Colonic mucosa (tissue), 4 donors: ENCODE measurements at places on chromosomes 11 and 22. TPM values are rescaled to one million over a fixed set of nuclear protein-coding genes. Genes with fewer than 3 reads are reported as not detected.
A peak's percentile ranks its signal among the peaks of the same experiment; 100 is the strongest.

DNA sequence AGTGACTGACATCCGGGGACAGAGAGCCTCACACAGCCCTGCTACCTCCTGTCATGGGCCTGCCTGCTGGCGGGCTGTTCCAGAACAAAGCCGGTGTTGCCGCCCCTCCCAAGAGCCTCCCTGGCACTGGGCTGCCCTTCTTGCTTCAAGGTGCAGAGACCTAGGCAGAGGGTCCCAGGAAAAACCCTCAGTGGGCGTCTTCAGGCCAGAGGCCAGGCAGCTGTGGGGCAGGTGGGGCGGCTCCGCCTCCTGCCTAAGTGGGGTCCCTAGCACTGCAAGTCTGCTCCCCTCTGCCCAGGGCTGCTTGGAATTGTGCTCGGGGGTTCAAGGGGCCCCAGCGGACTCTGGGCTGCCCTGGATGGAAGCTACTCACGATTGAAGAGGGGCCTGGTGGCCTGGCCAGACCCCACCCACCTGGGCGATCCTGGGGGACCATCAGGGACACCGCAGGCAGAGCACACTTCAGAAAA, 20.4 kb upstream of the GNB1L start:
- peak; percentile 19 for DNase-seq

- DNase-seq: no peak
Measured at GRCh38 chr22:20788627-20789344, 14.9 kb downstream of the SERPIND1 start.

DNA sequence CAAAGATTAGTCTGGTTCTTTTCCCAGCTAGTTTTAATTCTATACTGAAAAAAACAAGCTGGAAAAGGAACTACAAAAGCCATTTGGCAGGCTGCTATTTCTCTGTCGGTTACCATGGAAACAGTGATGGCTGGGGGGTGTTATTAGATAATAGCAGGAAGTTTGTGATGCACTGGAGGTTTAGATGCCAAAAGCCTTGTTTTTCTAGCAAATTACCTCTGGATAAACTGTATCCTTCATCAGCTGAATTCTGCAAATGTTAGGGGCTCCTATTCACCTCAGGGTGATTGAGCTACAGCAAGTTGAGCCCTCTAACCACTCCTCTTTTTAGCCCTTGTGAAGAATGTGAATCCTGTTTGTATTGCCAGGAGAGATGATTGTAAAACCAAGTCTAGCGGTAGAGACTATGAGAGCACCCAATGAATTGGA, 25.2 kb downstream of the ALKBH3 start:
- DNase-seq: no peak

DNA sequence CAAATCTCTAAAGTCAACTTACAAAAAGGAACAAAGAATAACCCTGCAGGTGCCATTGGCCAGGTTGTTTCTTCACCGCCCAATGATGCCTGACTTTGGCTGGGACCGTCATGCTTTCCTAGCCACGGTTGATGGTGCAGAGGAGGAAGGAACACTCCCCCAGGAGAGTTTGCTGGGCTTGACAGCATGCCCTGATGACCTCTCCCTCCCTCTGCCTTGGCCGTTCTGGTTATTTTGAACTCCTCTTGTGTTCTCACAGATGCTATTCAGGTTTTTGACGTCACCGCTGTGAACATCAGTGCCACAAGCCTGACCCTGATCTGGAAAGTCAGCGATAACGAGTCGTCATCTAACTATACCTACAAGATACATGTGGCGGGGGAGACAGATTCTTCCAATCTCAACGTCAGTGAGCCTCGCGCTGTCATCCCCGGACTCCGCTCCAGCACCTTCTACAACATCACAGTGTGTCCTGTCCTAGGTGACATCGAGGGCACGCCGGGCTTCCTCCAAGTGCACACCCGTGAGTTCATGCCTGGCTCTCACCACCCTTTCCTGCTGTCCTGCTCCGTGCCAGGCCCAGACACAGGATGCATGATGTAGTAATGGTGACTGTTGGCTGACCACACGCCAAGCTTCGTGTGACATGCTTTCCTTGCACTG, 89.0 kb upstream of the OR4B1 start:
- DNase-seq: no peak

DNA sequence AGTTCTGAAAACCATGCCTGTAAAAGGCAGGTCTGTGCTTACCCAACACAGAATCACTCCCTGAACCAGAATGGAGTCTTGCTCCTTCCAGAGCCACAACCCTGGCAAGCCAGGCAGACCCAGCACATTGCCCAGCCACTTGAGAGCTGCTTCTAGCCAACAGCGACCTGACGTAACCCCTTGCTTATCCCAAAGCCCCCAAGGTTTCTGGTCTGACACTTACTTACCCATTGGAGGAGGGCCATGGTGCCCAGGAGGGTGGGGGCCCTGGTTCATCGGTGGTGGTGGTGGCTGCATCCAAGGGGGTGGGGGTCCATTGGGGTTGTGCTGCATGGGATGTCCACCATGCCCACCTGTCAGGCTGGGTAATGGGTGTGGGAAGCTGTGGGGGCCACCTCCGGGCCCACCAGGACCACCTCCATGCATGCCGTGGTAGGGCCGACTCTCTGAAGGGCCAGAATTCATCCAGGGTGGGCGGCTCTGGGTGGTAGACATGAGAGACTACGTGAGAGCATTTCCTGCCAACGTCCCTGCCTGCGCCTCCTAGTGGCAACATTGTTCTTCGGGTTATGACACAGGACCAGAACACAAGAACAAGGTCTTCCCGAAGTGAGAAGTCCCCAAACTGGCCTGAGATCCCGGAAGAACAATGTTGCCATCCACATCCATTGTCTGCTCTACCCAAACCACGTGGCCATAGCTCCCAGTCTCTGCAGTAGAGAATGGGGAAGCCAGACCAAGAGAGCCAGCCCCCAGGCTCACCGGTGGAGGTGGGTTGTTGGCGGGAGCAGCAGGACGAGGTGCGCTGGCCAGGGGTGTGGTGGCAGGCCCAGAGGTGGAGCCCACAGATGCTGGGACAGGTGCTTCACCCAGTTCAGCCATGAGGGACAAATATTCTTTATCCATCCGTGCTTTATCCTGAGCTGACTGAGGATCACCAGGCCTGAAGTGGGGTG, 7.8 kb upstream of the PYGM start:
- peak; percentile 76 for DNase-seq

- peak; percentile 76 for DNase-seq
Measured at GRCh38 chr22:31148953-31149627, 8.8 kb upstream of the PLA2G3 start.

NUP160 gene
- total RNA-seq: 22.7 TPM

DNA sequence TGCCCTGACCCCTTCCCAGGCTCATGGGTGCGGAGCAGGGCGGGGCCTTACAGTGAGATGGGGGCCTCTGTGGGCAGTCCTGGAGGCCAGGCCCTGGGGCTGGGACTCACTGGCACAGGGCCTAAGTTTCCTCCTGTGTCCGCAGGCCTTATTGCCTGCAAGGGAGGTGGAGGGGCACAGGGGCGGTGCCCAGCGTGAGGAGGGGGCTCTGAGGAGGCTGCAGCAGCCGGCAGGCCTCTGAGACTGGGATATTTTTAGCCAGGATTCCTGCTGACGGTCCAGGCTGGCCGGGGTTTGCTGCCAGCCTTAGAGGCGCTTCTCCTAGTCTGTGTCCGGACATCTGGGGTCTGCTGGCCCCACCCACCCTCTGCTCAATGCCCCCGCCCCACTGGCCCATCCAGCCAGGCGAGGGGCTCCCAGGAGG, 5.7 kb upstream of the RTN4R start:
- DNase-seq: no peak

- DNase-seq: no peak
Measured at GRCh38 chr11:101880222-101880621, 34.6 kb upstream of the CEP126 start.

- no peak for DNase-seq
Measured at GRCh38 chr22:28441720-28442263, 237.8 kb downstream of the TTC28 start.

DNA sequence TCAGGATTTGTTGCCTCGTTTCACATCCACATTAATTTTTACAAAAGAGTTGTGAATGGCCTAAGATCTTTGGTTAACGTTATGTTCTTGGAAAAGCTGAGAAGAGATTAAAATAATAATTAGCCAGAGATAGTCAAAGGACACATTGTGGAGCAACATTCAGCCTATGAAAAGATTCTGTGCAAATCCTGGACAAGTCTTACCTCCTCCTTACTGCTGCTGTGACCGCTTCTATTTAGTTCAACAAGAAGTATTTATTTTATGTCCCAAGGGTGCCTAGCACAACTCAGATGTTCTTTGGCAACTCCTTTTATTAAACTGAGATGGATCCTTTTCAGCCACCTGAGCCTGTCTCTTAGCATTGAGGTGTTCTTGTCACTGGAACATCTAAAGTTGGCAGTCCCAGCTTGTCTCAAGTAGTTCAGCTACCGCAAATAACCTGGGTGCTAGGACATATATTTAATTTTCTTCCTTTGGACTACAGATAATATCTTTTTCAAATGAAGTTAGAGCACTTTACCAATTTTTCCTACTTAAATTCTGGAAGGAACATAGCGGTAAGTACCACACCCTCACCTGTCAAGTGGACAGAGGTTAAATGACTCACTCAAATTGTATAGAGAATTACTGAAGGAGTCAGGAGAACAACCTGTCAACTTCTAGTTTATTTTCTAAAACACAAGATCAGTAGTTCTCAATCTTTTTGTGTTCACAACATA, 80.5 kb upstream of the CHRM4 start:
- DNase-seq: no peak

- no peak for DNase-seq
Measured at GRCh38 chr11:47607380-47607779, 13.2 kb upstream of the C1QTNF4 start.

ISX gene
- total RNA-seq: 36.4 TPM

DNA sequence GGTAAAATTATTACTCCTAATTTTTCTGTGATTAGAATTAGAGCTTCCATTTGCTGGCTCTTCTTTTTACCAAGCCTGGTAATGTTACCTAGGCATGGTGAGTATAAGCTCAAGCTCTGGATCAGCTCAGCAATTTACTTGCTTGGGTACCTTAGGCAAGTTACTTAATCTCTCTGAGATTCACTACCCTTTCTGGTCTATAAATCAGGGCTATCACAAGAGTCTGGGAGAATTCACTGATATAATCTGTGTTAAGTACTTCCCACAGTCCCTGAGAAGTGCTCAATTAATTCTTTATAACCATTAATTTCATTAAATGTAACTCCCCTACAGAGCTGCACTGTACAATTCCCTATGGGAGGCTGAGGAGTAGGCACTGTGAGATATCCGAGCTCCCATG, 44.2 kb downstream of the TMEM123 start:
- DNase-seq: no peak

- DNase-seq: no peak
Measured at GRCh38 chr22:49590851-49591445, 236.7 kb downstream of the BRD1 start.

GRCh38 chr11:108766596-108767173, 101.8 kb downstream of the DDX10 start:
- no peak for DNase-seq

C11orf87 gene
- total RNA-seq: not detected

ART1 gene
- not detected for total RNA-seq

- peak; percentile 66 for DNase-seq
Measured at GRCh38 chr11:116853461-116854073, 16.1 kb upstream of the APOA1 start.

EXPH5 gene
- total RNA-seq: 32.2 TPM

DNA sequence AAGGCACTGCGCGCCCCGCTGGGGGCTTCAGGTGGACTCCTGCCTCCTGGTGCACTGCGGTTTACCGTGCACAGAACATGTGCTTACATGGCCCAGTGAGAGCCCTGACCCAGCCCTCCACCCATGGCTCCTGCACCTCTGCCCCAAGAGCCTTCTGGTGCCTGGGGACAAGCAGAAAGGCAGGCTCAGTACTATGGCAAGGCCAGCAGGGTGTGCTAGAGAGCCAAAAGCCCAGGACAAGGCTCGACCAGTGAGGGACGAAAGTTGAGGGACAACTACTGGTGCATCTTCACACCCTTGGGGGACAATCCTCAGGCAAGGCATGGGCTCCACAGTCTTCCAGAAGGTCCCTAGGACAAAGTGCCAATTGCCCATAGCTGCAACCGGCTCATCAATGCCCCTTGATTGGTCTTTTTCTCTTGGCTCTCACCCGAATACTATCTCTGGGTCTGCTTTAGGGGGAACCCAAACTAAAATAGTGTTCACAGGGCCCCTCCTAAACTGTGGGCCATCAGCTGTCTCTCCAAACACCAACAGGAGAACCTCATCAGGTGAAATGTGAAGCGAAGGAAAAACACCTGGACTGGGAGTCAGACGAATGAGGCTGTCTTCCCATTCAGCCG, 13.5 kb downstream of the PGA5 start:
- DNase-seq: peak; percentile 68

DNA sequence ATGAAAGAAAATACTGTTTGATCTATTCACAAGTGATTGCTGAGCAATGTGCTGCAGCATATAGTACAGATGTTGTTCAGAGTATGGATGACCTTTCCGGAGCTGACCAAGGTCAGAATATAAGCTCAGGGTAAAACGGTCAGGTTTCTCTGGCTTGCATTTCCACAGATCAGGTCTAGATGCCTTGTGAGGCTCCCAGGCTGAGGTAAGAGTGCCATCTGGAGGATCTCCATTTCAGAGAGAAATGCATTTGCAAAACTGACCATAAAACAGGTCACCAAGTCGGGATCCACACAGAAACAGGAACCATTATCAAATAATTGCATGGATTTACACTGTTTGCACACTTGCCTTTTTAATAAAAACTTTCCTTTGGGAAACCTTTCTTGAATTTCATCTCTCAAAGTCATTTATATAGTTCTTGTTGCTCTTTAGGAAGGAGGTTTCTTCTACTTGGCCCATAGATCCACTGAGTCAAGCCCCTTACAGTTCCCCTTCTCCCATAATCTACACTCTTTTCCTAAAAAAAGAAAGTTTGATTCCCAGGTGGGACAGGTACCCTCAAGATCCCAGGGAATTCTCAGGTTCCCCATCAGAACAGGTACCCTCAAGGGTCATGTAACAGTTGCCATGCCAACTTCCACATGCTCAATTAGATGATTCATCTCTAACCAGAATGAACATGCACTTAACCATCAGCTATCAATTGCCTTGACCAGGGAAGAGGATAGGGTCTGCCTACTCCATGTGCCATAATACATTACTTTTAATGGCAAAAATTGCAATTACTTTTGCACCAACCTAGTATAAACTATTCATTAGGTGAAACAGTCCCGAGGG, 25.0 kb upstream of the TMPRSS5 start:
- peak; percentile 35 for DNase-seq

LARGE1 gene
- total RNA-seq: 45.2 TPM

- DNase-seq: peak; percentile 13
Measured at GRCh38 chr11:69339041-69339733, 45.2 kb downstream of the MYEOV start.
